ENCODE measurements at places on chromosomes 11 and 22. TPM values are rescaled to one million over a fixed set of nuclear protein-coding genes. Genes with fewer than 3 reads are reported as not detected.

Gene PRG3
- not detected for total RNA-seq

Gene NLRP14
- 0.12 TPM for total RNA-seq

Gene PKP3
- total RNA-seq, result 156 TPM

GRCh38 chr11:68855205-68855981, 13.7 kb upstream of the CPT1A start:
- DNase-seq, result no peak

DNA sequence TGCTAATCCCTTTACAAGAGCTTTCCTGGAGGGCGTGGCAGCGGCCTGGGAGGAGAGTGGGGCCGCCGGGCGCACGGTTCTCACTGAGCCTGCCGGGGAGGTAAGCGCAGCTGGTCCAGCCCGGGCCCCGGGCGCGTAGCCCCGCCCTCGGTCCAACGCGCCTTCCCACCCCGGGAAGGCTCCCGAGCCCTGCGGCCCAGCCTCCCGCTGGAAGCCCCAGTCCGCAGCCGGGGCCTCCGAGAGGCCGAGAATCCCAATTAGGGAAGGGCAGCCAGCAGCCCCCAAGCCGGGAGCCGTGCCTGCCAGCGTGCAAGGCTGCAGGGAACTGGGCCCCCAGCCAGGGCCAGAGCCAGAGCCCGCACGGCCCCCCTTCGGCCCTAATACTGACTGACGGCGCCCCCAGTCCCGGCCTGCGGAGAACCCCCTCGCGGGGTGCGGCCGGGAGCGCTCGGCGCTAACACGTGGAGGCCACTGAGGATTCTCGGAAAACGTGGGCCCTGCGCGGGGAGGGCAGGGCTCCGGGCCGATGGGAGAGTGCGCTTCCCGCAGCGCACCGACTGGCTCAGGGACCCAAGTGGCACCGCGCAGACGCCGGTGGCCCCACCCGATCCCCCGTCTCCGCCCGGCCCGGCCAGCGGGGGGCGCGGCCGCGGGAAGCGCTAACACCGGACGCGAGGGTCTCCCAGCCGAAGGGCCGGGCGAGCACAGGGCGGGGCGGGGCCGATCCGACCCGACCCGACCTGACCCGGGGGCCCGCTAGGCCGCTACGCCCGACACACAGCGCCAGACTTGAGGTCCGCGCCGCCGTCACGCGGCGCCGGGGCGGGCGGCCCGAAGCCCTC, 5.7 kb downstream of the ZFTA start:
- DNase-seq, result peak; percentile 71

- DNase-seq, result no peak
These were observed 10.2 kb upstream of the PDE2A start for GRCh38 chr11:72684236-72684912.

- no peak for DNase-seq
These were observed 7.5 kb upstream of the SLC15A3 start for GRCh38 chr11:60959431-60959830.

GRCh38 chr11:2699185-2699530, 636 bp downstream of the KCNQ1OT1 start:
- DNase-seq, result peak; percentile 68

- no peak for DNase-seq
These were observed 165.3 kb downstream of the TTC28 start for GRCh38 chr22:28514321-28514821.

- DNase-seq, result no peak
These were observed 32.4 kb upstream of the DBX1 start for GRCh38 chr11:20192641-20193040.

DNA sequence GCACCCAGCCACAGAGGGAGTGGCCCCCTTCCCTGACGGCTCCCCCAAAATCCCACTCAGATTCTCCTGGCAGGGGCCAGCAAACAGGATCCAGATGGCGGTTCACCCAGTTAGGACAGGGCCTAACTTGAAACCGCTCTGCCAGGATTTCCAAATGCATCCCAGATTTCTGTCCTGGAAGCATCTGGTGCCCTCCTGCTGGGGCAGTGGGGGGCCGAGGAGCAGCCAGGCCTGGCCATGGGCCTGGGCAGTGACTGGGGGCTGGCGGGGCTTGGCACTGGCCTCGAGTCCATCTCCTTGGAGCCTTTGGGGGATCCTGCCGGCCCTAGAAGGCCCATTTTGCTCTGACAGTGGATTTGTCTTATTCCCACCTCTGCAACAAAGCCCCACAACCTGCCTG, 17.9 kb upstream of the EMID1 start:
- no peak for DNase-seq

DNA sequence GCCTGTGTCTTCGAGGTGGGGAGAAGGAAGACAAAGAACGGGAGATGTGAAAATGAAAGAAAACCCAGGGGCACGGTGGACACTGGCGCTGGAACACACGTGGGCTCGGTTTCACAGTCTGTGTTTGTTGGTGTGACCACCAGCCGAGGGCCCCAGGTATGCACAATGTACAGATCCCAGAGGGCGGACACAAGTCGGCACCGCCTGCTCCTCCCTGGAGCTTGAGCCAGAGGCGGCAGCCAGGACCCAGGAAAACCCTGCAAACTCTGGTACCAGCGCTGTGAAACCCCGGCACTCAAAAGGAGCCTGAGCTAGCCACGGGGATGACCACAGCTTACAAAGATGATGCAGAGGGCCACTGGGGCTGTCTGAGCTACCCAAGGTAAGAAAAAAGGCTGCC, 105.0 kb downstream of the SHANK2 start:
- DNase-seq, result no peak

Data from type B pancreatic cell (in vitro differentiated cells).